ELR (cell line): ENCODE measurements at places on chromosomes 1 and 21.

DNA sequence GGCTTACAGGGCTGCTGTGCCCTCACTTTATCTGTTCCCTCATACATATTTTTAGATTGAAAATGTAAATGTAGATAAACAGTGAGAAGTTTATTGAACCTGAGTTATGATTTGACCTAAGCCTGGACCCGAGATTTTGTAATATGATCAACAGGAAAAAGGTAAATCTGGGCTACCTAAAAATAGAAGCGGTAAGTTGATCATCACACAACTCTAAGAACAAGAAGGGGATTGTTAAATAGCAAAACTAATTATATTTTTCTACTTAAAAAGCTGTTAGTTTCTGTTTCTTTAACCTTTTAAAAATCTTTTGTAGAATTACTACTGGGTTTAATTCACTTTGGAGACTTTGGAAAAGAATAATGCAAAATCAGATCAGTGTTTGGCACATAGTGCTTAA is 35.6 kb downstream of the CAMTA1 start:
- no peak for DNase-seq

DNA sequence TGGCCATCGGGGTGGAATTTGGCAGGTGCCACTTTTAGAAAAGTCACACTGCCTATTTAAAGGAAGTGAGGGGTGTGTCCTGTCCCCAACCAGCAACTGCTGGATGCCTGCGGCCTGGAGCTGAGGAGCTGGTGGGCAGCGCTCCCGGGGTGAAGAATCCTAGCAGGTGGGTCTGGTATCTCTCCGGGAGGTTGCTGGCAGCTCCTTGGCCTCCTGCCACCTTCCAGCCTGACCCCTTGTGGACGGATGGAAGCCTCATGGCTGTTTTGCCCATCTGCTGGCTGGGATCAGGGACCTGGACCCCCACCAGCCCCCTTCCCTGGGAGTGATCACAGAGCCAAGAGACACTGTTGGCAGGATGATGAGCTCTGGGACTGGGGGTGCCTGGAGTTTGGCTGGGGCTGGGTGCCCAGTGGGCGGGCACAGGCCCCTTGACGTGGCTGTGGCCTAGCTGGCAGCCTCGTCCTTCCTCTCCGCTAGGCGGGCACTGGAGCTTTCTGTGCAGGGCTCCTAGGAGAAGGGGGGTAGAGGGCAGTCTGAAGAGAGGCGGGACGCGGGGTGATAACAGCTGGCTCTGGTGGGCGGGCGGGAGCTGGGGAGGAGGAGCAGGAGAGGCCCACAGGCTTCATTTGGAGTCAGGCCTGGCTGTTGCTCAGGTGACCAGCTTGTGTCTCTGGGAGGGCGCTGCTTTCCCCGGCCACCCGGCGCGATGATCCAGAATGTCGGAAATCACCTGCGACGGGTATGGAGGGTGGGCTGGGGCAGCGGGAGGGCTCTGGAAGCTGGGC is at the start of gene ACOT11:
ACOT11 (plus strand) TSS at position 628 of the 788 bp plus-strand sequence; CDS start at position 710, 82 bp downstream.
- peak; percentile 27 for DNase-seq

GRCh38 chr1:27005648-27006496 is 6.8 kb downstream of the TENT5B start:
- DNase-seq: no peak

DNA sequence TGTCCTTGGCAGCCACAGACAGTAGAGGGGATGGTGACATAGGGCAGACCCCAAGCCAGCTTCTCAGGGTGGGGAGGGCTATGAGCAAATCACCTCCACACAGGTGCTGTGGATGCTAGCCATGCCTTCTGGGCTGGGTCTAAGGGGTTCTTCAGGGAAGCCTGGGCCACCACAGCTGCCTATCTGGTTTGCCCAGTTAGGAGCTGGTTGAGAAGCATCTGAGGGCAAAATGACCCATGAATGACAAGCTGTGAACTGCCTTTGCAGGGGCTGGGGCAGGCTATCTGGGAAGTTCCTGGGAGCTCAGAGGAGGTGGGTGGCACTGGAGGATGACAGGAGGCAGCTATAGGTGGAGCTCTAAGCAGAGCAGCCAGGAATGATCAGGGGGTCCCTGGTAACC is 10.1 kb upstream of the ARHGEF10L start:
- DNase-seq: no peak

- no peak for DNase-seq
These were observed 36.3 kb downstream of the ANKRD13C start for GRCh38 chr1:70318191-70318590.

DNA sequence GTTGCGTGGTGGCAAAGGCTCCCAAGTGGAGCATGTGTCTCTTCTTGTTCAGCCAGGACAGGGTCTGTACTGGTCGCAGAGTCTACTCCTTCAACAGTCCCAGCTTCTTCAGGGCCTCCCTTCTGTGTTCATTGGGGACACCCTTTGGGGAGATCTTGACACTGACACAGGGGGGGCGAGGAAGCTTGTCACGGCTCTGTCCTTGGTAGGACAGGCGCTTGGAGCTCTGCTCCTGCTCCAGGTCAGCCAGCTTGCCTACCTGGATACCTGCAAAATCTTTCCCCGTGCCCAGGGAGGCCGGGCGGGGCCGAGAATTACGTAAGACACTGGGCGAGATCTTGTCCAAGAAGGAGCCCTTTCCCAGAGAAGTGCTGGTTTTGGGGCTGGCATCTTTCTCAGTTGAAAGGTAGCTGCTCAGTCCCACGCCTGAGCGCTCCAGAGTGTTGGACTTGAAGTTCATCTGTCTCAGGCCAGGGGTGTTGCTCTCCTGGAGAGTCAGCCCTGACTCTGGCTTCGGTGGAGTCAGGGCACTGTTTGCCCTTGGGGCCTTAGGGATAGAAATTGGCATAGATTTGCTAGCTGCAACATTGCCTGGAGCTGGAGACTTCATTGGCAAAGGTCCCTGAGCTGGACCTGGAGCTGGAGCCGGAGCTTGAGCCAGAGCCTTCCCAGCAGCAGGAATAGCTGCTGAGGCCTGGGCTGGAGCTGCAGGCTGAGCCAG is 10.5 kb downstream of the C1orf116 start:
- no peak for DNase-seq

GRCh38 chr1:94648225-94649007 is 106.9 kb upstream of the F3 start:
- peak; percentile 98 for DNase-seq

- no peak for DNase-seq
These were observed 40.7 kb downstream of the RPS6KA1 start for GRCh38 chr1:26570287-26570686.

DNA sequence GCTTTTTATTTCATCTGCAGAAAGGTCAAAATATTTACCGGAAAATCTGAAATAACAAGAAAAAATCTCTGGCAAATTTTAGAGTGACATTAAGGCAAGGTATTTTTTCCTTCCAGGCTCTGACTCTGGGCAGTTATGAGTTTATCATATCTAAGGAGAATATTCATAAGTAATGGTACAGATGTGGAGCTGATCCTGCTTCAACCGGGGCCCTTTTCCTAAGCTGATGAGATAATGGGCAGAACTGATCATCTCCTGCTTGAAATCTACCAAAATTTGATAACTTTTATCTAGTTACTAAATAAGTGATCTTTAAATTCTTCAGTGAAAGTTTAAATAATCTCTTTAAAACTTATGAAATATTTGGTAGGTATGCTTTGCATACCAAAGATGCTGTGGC is 211.6 kb downstream of the COL11A1 start:
- no peak for DNase-seq

- DNase-seq: no peak
These were observed 338.1 kb downstream of the SMYD3 start for GRCh38 chr1:246169019-246169418.

GRCh38 chr21:17460094-17460493 is 52.7 kb upstream of the CXADR start:
- no peak for DNase-seq

- no peak for DNase-seq
These were observed 148.8 kb upstream of the CAMK1G start for GRCh38 chr1:209434631-209435217.

DNA sequence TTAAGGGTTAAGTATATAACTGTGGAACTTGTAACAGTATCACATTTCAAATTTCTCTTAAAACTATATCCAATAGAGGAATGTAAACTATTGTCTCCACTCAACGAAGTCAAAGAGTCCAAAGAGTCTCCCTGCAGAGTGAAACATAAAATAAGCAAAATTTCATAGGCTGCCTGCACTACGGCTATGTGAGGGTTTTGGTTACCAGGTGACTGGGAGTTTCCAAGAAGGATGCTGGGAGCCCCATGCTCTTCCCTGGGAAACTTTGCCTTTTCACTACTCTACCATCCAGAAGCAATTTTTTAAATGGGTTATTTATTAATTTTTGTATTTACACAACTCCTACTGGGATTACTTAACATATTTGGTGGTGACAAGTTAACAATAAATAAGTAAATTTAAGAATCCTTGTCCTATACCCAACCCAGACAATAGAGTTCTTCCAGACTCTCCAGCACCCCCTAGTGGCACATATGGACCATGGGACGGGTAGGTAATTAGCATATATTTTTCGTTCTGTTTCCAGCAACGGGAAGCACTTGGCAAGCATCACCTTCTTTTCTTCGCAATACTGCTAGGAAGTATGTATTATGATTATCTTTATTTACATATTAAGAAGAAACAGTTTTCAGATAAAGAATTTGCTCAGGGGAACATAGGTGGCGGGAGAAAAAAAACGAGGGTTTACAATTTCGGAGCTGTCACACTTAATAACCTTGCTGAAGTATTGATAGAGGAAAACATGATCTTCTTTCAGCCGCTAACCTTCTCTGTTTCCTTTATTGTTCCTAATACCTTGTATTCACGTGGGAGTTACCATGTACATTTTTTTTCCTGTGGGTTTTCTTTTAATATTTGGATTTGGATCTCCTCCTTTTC is 3.5 kb downstream of the FMO2 start:
- DNase-seq: peak; percentile 60

DNA sequence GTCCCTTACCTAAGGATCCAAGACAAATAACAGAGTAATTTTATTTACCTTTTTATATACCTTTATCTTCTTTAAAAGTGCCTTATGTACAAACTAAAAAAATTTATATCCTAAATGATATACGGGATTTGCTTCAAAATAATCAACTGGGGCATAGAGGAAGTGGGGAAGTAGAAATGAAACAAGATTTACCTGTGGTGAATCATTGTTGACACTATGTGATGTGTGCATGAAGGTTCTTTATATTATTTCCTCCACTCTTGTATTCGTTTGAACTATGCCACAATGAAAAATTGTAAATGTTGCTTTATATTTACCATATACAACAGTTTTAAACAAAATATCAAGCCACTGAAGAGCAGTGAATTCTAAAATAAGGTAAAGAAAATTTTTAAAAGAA is 13.0 kb downstream of the RGS7 start:
- DNase-seq: no peak

- no peak for DNase-seq
These were observed 251.3 kb upstream of the KAZN start for GRCh38 chr1:14347186-14347585.

GRCh38 chr1:18950401-18951026 is 6.0 kb downstream of the IFFO2 start:
- peak; percentile 28 for DNase-seq

DNA sequence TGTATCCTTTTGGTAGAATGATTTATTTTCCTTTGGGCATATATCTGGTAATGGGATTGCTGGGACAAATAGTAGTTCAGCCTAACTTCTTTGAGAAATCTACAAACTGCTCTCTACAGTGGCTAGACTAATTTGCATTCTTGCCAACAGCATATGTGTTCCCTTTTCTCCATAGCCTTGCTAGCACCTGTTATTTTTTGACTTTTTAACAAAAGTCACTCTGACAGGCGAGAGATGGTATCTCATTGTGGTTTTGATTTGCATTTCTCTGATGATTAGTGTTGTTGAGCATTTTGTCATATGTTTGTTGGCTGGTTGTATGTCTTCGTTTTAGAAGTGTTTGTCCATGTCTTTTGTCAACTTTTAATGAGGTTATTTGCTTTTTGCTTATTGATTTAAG is 99.8 kb downstream of the UCK2 start:
- no peak for DNase-seq

- no peak for DNase-seq
These were observed 917 bp downstream of the KIAA0040 start for GRCh38 chr1:175191659-175192058.

GRCh38 chr1:10898921-10899320 is 102.5 kb upstream of the CASZ1 start:
- no peak for DNase-seq

GRCh38 chr21:36159356-36159921 is 2.8 kb downstream of the DOP1B start:
- no peak for DNase-seq

GRCh38 chr1:30853350-30853749 is 55.2 kb downstream of the SDC3 start:
- DNase-seq: no peak

- DNase-seq: no peak
These were observed 2.1 kb upstream of the RAP1GAP start for GRCh38 chr1:21670956-21671902.

- DNase-seq: no peak
These were observed 5.4 kb downstream of the CDC7 start for GRCh38 chr1:91506071-91506470.

DNA sequence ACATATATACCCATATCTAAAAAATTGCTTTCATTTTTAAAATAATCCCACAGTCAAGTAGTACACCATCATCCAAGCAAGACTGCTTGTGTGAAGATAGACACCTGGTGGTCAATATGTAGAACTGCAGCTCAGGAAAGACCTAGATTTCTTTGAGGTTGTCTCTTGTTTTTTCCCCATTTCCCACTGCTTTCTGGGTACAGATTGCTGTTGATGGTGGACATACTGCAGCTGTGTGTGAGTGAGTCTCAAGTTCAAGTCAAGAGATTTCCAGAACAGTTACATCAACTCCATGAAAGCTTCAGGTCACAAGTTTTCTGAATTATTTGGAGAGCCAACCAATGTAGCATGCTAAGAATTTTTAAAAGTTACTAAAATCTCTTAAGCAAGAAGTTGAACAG is 306.4 kb downstream of the DUSP10 start:
- peak; percentile 87 for DNase-seq

- no peak for DNase-seq
These were observed 9.4 kb downstream of the C1orf174 start for GRCh38 chr1:3890389-3891328.

GRCh38 chr1:38207906-38208305 is 161.3 kb upstream of the POU3F1 start:
- DNase-seq: no peak

- DNase-seq: no peak
These were observed 92.0 kb downstream of the CRB1 start for GRCh38 chr1:197360068-197360467.

GRCh38 chr21:42010507-42011495 is 641 bp upstream of the ZBTB21 start:
- DNase-seq: peak; percentile 23

- DNase-seq: no peak
These were observed 68.4 kb upstream of the EDEM3 start for GRCh38 chr1:184823080-184823479.

DNA sequence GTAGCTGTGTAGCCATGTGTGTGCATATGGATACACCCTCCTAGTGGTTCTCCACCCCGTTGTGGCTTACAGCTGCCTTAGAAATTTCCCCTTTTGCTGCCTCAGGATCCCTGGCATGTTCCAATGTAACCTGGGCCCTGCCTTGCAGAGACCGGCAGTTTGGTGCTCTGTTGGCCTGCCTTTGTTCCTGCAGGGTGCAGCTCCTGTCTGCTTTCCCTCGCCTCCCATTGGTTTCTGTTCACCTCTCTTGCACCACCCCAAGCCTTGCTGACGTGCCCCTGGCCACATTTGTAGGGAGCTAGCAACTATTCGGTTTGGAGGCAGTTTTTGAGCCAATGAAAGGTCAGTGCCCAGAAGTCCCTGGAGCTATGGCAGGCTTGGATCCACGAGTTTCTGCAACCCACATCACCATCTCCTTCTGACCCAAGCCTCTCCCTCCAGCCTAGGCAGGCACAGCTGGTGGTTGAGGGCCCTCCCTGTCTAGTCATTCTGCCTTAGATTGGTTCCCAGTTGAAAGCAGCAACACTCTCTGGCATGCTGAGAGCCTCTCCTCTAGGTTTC is 54.9 kb downstream of the MAB21L3 start:
- no peak for DNase-seq
